ENCODE measurements at places on chromosomes 5 and 9.

DNA sequence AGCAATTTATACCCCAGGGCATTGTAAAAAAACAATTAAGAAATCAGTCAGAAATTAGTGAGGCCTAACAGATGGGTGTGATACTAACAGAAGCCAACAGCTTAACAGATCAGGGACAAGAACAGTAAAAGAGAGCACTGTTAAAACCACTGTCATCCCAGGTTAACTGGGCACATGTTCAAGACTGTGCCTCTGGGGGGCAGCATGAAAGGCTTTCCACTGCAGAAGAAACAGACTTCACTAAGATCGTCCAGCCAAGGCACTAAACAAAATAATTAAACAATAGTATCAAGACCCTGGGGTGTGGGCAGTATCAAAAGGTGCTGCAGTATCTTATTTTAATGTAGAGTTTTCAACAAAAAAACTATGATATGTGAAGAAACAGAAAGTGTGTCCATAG is 43.5 kb downstream of the FBN2 start:
- no peak for DNase-seq

DNA sequence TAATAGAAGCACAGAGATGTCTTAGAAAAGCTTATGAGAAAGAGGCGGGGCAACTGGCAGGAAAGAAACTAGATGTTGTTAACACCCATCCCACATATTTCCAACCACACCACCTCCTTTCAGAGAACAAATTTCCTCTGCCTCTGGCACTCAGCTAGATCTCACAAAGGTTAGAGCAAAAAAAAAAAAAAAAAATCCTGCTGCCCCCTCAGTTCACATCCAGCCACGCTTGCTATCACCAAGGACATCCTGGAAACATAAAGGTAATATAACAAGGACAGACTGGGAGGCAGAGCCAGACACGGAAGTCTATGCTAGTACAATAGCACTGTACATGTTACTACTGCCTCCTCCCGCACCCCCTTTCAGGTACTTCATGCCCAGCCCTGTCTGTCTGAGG is 238.0 kb upstream of the PTGER4 start:
- DNase-seq, result peak; percentile 34

DNA sequence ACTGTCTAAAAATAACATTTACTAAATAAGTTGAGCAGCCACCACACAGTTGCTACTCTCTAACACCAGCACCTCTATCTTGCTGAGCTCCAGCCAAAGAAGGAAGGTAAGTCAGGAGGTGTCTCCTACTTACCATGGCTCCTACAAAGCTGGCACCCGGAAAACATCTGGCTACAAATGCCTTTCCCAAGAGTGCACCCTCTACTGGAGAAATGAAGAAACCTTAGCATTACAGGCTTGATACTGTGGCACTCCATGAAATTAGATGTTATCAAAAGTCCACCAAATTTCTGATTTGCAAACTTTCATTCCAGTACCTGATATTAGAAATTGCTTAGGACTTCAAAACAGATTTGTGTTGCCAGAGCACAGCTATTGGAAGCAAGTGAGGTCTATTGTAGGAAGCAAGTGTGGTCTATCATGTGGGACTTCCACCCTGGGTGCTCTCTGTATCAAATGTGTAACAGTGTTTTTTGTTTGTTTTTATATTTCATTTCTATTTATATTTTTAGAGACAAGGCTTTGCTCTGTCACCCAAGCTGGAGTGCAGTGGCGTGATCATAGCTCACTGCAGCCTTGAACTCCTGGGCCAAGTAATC is 25.7 kb upstream of the RFK start:
- DNase-seq, result no peak

DNA sequence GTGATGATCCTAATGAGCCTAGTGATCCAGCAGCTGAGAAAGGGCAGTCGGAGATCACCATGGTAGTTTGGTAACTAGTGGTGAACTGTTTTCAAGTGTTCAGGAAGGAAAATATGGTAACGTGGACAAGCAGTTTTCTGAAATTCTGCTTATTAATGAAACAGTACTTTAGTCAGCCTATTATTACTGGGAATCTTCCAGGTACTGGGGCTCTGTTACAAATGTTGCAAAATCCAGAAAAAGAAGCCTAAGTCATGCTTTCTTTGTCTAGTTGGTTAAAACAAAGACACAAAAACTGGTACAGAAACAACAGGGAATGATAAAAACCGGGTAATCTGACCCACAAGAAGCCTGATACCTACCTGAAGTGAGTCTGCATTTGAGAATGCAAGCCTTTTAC is 18.2 kb downstream of the TTC23L start:
- DNase-seq, result no peak

DNA sequence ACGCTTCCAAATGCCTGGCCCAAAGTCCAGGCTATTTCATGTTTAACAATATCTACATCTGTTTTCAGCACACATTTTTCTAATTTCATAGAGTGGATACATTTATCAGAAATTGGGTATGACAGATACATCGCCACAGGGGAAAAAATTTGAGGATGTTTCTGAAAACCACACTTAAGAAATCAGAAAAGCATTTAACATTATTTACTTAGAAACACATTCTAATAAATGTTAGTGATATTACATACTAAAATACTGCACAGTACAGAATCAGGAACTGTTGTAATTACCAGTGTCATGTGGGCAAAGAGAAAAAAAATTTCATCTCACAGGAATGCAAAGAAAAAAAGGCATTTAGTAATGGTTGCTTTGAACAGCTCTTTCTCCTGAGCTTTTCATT is 310.5 kb upstream of the KIF2A start:
- DNase-seq, result no peak

- no peak for DNase-seq
These were observed 78.6 kb downstream of the GOLM1 start for GRCh38 chr9:86020731-86021130.

DNA sequence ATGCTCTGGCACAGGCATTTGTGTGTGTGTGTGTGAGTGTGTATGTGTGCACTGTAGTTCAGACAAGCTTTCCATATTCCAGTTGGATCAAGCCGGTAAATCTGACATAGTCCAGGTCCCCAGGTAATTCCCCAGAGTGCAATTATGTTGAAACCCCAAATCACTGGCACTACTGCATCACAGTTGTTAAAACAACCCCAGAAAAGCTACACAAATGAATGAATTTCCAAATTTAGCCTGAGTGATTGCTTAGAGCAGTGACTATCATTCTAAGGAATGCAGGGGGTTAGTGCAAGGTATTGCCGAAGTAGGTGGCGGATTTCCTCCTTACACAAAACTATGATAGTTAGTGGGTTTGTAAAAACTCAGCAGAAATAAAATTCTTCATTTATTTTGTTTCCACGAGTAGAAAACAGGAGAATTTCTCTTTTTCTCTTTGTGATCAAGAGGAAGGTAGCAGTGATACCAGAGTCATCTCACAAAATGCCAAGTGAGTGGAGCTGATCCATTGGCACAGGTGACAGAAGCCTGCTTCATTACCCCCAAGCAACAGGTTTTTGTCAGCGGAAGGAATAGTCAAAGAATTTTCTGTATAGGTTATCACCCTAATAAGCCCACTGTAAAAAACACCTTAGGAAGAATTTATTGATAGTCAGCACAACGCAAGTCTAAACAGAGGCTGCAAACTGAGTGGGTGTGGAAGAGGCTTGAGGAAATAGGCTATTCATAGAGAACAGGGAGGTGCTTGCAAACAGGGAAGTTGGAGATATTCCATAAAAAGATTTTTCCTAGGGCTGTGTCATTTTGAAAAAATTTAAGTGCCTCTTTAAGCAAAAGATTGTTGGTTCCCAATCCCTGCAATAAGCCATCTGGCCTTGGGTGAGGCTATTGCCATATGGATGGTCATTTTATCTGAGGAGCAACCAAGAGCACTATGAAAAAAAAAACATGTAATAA is 385.1 kb downstream of the CHSY3 start:
- DNase-seq, result no peak

DNA sequence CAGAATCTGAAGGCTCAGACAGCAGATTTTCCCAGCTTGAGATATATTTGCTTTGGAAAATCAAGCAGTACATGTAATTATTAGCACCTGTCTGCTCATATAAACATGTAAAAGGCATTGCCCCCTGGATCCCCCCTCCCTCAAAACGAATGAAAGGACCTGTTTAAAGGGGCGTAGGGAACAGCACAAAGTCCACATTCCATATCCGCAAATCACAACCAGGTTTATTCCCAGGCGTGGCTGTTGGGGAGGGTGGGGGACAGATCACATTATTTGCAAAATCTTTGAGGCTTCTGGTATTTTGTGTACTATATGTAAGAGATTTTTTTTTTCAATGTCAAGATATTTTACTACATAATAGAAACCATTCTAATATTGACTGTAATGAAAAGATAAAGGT is 8.7 kb upstream of the MRPS2 start:
- DNase-seq, result no peak

DNA sequence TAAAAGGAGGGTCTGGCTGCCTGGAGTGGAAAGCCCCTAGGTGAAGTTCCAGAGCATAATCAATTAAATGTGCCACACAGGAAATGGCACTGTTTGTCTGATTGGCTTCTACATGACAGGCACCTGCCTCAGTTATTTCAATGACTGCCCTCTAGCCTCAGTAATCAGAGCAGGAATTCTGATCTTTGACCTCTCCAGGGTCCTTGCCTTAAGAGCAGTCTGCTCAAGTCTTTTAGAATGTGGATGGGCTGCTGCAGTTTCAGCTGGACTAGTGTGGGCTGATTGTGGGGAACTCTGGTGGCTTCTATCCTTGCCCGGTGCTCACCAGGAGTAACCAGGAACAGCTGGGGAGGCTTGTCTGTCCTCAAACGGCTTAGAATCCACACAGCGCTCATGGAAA is 98.9 kb downstream of the LIX1 start:
- no peak for DNase-seq

DNA sequence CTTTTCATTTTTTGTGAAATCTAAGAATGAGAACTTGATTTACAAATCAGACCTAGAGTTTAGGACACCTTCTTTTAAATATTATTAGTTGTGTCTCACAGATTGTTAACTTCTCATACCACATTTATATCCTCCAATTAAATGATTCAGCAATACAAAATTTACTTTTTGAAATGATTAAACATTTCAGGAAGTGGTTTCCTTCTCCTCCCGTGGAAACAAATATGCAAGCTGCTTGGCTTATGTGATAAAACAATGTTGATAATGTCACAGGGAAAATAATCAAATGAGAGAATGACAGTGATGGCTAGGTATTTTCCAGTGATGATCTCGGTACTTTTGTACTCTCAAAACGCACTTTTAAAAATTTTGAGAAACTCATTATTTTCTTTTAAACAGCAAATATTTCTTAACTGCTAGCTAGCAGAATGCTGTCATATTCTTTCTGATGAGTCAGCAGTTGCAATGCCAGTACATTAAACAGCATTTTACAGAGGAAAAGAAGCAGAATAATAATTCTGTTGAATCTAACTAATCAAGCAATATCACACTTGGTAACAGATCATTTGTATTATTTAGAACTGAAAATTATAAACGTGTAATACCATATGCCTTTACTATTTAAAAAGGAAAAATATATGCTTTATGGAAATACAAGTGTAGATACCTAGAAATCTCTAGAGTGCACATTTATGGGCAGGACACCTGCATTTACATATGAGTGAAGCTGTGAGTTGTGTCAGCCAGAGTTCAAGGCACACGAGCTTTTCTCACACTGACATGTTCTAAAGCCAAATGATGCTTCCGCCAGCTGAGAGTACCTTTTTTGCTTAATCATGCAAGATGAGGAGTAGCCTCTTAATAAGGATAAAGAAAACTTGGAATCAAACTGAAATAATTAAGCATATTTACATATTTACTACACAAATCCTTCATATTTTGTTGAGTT is 53.6 kb upstream of the CDH18 start:
- DNase-seq, result no peak

DNA sequence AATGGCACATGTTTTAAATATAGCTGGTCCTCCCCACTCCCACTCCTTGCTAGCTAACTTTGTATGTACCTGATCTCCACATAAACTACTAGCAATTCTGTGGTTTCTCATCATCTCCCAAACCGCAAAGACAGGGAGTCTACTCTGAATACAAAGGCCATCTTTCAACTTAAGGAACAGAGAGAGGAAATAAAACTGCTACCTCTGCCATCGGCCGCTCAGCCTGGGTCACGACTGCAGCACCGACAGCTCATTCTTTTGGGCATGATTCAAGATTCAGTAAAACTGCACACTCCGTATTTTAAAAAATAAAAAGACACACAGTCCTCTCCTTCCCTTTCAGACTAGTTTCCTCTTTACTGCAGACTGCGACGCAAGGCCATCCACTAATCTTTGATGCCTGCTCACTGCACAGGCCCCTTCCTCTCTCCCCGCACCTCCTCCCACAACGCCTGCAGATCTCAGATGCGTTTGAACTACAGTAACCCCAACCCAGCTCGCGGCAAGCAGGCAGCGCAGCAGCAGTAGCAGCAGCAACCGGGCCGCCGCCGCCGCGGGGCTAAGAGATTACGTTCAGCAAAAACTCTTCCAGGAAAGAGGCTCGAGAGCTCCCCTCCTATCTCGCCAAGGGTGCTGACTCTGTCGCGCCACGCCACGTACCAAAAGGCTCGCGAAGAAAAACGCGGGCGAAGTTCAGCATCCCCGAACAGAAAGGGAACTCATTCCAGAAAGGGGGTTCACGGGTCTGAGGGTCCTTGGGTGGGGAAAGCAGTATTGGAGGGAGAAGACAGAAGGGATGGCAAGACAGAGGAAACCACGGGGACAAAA is 1.5 kb downstream of the RNF145 start:
- DNase-seq, result peak; percentile 85

GRCh38 chr5:118405650-118406061 is 582.7 kb downstream of the DTWD2 start:
- no peak for DNase-seq

DNA sequence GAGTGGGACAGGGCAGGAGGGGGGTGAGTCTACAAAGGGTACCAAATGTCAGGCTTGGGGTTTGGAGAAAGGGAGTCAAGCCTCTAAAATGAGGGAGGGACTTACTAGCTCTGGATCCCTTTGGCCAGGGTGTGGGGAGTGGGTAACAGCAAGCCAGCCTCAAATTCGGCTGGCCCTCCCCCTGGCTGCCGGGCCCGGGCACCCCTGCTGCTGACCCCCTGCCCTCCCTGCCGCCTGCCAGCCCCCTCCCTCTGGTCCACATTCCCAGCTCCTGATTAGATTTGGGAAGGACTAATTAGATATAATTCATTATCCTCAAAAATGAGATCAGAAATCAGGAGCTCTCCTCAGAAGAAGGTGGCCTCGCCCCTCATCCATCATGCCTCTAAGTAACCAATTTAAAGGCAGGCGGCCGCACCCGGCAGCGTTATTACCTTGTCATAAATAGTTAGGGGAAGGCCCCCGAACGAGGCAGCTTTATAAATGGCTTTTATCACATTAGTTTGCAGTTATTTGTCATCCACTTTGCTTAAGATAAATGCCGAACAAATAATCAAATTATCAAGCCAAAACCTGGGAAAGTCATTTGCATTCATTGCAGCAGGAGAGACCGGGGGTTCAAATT is 44.6 kb downstream of the LMX1B start:
- no peak for DNase-seq

- DNase-seq, result no peak
These were observed 25.5 kb upstream of the SPTLC1 start for GRCh38 chr9:92140754-92141143.

DNA sequence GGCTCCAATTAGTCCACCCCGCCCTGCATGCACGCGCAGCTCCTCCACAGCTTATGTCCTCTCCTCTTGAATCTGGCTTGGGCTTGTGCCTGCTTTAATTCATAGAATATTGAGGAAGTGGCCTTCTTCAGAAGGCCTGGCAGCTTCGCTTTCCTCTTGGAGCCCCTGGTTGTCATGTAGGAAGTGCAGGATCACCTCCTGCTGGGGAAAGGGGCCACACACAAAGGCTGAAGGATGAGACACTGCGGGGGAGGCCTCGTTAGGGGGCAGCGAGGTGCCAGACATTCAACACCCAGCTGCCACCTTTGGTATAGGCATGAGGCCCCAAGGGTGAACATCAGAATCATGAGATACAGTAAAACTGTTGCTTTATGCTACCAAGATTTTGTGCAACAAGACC is 2.7 kb upstream of the CNOT6 start:
- no peak for DNase-seq

GRCh38 chr9:33795819-33796218 is 458 bp downstream of the PRSS3 start:
- DNase-seq, result no peak
